ENCODE measurements at places on chromosomes 3 and 15.

- no peak for DNase-seq
Measured at GRCh38 chr3:182725372-182726251, 67.7 kb upstream of the ATP11B start.

- DNase-seq = no peak
Measured at GRCh38 chr3:173920386-173920785, 522.8 kb downstream of the NLGN1 start.

DNA sequence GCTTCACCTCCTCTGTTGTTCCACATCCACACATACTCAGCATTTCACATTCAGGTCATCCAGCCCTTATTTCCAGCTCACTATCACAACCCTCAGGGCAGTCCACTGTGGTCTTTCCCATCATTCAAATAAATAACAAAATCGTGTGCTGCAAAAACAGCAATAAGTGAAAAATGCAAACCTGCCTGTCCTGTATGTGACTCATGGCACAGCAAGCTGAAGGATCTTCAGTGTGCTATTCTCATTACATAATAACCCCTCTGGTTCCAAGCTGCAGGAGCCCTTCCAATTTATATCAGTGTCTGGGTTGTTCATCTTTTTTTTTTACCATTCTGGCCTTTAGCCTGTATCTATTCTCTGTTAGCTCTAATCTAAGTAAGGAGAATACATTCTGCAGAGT, 185.3 kb upstream of the UBE2E2 start:
- no peak for DNase-seq

DNA sequence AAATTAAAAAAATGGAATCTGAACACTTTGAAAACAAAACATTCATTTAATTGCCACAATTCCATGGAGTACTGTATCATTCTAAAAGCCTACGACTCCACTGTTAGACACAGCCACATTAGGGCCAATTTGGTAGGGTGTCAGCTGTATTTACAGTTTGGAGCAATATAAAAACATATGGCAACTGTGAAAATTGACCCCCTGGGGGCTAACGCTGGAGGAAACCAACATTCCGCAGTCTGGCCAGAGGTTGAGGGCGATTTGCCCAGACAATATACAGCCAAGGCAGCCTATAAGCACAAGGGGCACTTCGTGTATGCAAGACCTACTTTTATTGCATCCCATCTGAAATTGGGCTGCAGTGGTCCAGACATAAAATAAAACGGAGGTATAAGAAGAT, 476.5 kb upstream of the WNT5A start:
- no peak for DNase-seq

DNA sequence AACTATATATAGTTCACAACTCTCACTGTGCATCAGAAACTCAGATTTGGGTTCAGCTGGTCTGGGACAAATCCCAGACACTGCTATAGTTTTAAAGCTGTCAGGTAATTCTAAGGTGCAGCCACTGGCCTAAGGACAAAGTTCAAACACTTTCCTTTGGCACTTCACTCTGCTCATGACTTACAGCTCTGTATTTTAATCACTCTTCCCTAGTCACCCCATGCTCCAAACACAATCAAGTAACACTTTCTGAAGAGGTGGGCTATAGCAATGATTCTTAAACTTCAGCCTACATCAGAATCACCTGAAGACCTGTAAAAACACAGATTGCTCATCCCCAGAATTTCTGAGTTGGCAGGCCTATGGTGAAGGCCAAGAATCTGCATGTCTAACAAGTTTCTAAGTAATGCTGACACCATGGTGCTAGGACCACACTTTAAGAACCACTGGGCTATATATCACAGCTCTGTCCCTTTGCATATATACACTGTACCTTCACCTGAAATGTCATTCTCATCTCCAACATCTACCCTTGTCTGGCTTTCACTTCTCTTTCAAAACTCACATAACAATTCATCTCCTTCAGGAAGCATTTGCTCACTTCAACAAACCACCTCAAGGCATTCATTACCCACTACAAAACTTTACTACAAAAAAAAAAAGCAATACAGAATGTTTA, 21.4 kb downstream of the STAG1 start:
- DNase-seq = no peak

DNA sequence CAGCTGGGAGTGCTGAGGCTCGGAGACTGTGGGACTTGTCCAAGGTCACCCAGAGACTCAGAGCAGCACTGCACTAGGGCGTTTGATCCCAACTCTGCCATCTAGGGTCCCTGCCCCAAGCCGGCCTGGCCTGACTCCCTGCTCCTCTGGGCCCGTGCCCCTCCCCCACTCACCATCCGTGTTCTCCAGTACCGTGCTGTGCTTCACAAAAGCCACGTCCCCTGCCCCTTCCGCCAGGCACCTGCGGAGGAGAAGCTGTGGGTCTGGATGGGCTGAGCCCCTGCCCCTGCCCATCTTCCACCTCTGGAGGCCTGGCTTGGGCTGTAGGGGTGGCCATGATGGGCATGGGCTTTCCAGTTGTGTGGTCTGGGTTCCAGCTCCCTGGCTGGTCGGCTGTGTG, 8.4 kb downstream of the MELTF start:
- no peak for DNase-seq

DNA sequence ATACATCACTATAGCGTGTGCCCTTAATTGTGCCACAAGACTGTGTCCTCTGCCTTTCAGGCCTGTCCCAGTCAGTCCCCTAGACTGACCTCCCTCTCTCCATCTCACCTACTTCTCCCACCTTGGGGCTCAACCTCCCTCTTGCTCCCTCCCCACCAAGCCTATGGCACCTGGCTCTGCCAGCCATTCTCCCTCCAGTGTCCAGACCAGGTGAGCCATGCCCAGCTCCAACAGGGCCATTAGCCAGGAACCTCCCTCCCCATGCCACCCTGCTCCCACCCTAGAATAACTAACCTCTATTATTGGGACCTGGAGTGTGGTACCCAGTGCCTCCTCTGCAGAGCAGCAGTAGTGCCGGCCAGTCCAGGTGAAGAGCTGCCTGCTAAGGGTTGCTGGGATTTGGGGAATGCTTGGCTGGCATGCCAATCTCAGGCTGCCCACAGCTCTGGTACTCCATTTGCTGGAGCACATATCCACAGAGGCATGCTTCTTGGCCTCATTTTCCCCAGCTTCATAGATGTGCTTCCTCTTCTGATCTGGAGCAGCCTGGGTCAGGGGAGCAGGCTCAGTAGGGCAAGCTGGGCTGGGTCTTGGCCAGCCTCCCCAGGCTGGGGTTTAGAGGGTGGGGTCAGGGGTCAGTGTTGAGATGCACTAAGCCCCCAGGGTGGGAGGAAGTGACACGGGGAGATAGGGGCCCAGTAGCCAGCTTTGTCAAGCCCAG, 38.8 kb downstream of the SAXO2 start:
- no peak for DNase-seq

DNA sequence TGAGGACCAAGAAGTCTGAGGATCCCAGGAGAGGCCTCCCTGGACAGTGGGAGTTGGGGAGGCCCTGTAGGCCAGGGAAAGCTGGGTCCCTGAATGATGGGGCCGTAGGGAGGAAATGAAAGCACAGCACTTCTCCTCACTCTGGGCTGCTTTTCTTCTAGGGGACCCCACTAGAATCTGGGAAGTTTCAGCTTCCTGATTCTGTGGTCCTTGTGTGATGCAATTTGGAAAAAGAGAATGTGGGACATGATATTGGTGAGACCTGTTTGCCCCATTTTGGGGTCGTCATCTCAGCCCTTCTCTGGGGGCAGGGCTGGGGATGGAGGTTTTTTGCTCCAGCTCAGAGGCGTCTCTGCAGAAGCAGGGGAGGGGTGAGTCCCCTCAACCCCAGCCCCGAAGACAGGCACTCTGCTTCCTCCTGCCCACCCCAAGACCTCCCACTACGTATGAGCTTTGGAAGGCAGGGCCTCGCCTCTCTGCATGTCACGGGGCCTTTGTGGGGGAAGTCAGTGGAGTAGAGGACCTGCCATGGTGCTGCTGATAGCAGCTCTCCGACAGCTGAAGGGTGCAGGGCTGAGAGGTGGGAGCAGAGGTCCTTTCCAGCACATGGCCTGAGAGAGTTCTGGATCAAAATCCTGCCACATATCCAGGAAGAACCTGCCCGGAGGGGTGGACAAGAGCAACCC, 1.5 kb upstream of the SNX22 start:
- DNase-seq = no peak
